SJSA1 (cell line): ENCODE measurements at places on chromosomes 5 and 9. TPM values are rescaled to one million over a fixed set of nuclear protein-coding genes. Genes with fewer than 3 reads are reported as not detected.
A peak's percentile ranks its signal among the peaks of the same experiment; 100 is the strongest.

DNA sequence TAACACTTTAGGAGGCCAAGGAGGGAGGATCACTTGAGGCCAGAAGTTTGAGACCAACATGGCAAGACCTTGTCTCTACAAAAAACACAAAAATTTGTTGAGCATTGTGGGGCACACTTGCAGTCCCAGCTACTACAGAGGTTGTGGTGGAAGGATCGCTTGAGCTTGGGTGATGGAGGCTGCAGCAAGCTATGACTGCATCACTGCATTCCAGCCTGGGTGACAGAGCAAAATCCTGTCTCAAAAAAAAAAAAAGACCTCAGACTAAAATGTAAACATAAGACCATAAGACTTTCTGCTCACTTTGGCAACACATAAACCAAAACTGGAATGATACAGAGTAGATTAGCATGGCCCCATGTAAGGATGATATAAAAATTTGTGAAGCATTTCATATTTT, 24.6 kb upstream of the NANS start:
- DNase-seq = peak; percentile 56

- no peak for DNase-seq
Measured at GRCh38 chr9:134435550-134436378, 109.5 kb downstream of the RXRA start.

GRCh38 chr9:70514273-70514672, 99.8 kb upstream of the KLF9 start:
- DNase-seq = no peak

DNA sequence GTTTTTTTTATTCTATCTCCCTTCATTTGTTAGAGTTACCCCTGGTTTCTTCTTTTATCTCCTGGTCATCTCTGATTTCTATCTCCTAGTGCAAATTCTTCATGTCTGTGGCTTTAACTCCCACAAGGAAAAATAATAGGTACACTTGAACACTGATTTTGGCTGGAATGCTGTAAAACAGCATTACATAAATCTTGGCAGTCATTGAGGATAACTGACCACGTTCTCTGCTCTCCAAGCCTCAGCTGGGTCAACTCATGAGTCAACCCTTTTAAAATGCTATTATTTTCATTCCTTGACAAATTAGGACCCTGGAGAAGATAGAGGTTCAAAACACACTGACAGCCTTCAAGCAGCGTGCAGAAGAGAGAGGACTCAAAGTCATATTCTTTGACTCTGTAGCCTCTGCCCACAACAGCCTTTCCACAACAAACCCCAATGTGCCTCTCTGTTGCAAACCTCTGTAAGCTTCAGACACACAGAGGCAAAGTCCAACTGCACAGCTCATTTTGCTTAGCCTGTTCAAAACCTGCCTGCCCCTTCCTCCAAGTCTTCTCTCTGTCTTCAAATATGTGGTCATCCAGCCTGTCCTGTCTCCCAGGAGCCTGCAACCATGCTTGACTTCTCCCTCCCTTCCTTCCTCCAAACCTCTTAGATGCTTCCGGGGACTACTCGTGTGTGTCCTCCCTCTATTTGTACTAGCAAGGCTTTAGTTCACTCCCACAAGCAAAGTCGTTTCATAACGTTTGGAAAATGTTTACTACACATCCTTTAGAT, 398.4 kb downstream of the MED10 start:
- DNase-seq = no peak

GRCh38 chr9:109806506-109807115, 26.6 kb downstream of the PALM2AKAP2 start:
- no peak for DNase-seq

The FLT4 gene
- total RNA-seq = not detected in 2 replicates

DNA sequence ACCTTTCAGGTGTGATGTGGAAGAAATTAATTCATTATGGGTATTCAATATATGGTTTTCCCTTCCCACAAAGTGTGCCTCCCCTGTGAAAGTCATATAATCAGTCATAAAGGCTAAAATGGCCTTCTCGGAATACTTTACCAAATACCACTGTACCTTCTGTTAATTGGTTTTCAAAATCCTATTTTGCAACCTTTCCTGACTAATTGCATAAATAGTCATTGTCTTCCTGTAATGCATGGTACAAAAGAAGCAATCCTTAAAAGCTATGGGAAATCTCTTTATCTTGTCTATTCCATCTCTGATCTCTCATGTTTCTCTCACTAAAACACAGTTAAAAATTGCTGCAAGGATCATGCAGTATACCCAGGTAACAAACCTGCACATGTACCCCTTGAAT, 44.3 kb upstream of the UGCG start:
- DNase-seq = no peak

- DNase-seq = peak; percentile 55
Measured at GRCh38 chr5:88824892-88825583, 57.9 kb downstream of the MEF2C start.

DNA sequence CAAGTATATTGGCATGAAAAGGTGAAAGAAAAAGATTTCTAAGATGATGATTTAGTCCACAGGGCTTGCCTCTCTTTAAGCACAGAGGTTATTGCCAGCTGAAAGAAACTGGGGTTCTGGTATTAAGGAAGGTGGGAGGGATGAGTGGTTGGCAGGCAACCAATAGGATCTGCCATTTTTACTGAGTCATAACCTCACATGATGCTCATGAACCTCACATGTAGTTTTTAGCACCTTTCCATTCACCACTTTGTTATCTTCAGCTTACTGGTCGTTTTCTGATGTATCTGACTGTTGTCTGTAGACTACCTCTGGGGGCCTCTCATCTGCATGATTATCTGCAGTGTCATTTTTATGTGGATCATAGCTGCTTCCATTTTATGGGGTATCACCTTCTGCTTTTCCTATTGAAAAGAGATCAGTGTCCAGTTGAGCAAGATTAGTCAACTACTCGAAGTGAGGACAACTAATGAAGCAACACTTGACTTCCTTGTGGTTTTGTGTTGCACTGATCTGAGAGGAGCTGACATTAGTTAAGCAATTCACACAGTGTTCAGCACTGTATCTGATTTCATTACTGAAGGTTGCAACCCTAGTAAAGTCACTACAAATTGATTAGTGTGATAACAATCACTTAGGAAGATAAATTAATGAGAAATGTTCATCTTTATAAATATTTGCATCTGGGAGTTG, 186.3 kb downstream of the SGCD start:
- DNase-seq = no peak

The TPPP gene
- not detected in 2 replicates for total RNA-seq

GRCh38 chr5:32439086-32439642, 5.4 kb downstream of the ZFR start:
- no peak for DNase-seq

DNA sequence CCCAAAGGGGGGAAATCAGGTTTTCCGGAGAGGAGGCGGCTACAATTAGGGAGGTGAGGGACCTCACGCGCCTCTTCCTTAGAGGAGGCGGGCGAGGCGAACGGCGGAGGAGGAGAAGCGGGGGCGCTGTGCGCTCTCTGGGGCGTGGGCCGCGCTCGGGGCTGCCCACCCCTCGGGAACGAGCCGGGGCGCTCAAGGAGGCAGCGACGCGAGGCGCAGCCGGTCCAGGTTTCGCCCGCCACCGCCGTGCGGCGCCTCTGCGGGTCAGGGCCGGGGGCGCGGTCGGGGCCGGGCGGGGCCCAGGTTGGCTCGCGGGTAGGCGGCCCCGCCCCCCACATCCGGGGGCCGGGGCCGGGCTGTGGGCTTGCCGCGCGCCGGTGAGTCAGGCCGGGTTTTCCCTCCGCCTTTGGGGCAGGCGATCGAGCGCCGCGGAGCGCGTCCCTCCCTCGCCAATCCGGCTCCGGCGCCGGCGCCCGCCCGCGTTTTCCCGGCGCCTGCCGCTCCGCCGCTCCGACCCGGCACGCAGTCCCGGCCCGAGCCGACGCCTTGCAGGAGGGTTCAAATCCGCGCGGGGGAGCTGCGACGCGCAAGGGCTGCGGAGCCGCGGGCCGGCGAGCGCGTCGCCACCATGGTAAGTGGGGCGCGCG, at the start of gene N4BP3:
TSS of gene N4BP3 (plus strand) at position 392 of the 647 bp plus-strand sequence. CDS start 6,052 bp downstream, outside the sequence.
- peak; percentile 57 for DNase-seq

The TMEM215 gene
- not detected in 2 replicates for total RNA-seq

DNA sequence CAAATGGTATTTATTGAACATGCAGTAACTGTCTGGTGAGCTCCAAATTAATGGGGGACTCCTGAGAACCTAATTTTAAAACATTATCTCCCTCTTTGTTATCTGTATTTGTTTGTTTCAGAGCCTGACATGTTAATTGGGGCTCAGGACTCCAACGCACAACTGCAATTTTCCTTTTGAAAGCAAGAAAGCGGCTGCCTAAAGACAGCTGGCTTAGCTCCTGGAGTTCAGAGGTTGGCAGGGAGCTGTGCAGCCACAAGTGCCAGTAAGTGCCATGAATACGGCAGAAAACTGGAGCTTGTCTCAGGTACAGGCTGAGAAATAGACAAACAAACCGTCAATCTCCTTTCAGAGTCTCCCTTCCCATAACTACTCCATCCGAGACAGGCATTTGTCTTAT, 80.9 kb downstream of the PPP2R2B start:
- no peak for DNase-seq

DNA sequence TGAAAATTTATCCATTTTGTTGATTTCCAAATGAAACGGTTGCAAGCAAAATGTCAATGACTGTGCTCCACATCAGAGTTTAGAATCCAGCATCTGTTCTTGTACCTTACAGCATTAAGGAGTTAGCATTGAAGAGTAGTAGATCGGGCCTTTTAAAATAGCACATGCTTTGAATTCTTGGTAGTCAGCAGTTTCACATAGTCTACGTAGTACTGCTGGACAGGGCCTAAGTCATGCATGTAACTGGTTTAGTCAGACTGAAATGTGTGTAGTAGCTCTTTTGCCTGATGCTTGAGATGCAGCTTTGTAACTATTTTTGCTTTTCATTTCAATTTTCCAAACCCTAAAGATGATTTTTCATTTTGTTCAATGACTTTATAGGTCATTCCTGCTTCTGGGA, 19.8 kb downstream of the LECT2 start:
- DNase-seq = no peak

The CCNJL gene
- 12.9 and 14.9 TPM in 2 replicates for total RNA-seq

The DMRT3 gene
- not detected in 2 replicates for total RNA-seq

GRCh38 chr5:57783693-57784092, 301.1 kb upstream of the ACTBL2 start:
- DNase-seq = no peak

- DNase-seq = no peak
Measured at GRCh38 chr5:119897537-119898370, 268.4 kb downstream of the FAM170A start.

The HAVCR2 gene
- total RNA-seq = 0.05 TPM in 1 of 2 replicates, not detected in the other

DNA sequence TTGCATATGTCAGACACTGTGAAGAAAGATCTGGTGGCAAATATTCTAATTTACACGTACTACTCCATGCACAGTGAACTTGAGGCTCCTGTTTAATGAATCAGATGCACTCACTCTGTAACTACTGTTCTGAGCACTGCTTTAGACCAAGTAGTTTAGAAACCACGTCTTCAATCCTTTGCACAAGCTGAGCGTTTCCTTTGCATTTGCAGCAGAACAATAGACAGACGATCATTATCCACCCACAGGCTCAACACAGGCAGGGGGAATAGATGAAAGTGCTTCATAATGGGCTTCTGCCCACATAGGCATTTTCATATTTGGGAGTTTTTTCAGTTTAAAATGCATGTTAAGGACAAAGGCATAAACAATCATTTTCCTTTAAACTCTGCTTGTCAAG, 423.3 kb upstream of the ADAMTS16 start:
- no peak for DNase-seq

DNA sequence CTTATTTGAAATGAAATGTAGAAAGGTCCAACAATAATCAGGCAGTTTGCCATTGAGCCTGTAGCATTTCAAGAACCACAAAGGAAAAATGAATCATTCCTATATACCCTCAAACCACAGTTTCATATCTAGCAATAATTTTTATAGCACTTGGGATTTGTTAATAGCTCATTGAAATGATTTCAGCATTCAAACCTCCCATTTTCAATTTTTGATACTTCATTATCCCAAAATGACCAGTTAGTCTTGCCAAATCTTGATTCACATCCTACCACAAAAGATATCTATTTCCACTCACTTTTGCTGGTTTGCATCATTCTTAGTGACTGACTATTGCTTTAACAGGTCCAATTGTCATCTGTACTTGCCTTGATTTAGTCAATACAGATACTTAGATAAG, 790.1 kb downstream of the TLE1 start:
- no peak for DNase-seq

The MSX2 gene
- 1.4 and 3.0 TPM in 2 replicates for total RNA-seq

DNA sequence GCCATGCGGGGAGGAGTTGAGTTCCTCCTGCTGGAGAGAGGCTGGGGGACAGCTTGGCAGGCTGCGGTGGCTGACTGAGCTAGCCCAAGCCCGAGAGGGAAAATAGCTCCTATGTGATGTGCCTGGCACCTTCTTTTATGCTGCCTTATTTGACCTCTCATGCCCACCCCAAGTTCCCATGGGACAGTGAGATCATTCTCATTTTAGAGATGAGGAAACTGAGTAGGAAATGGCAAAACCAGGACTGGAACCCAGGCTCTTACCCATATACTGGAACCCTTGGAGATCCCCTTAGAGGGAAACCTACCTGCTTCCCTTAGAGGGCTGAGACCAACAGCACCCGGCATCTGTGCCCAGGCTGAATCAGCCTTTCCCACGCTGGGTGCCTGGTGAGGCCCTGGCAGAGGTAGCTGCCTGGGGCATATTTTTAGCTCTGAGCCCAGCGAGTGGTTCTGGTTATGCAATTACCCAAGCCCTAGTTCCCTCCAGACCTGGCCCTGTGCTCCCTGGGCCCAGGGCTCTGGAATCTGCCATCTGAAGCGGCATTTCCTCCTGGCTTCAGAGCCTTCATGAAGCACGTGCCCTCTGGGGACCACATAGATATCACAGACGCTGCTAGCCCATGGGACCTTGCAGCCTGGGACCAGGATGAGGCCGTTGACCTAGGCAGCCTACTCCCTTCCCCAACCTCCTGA, 23.6 kb downstream of the COL27A1 start:
- no peak for DNase-seq

DNA sequence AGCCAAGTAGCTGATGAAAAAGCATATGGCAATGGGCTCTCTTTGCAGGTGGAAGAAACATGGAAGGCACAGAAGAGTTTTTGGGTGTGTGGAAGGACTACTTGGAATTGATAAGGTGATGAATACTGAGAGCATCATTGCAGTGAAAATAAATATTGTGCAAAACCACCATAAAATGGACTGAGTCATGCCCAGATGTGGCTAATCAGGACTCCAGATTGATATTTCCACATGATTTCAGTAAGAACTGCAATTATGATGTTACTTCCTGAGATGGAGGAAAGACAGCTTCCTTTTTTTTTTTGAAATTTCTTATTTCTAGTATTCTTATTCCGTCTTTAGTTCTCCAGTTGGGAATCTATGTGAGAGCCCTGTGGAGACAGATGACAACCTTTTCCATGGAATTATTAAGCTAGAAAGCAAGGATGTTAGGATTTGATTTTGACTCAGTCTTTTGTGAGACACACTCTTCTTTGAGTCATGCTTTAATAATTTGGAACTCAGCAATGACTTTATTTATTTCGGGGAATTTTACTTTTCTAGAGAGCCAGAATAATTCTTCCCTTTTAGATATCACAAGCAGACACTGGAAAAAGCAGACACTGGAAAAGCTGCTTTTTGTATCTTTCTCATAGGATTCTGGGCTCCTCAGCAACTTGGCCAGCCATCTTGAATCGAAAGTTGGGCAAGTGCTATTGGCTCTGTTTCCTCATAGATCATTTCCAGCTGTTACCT, 94.2 kb upstream of the VCAN start:
- peak; percentile 23 for DNase-seq

The SHOC1 gene
- total RNA-seq = not detected in 2 replicates
